ENCODE measurements at places on chromosomes 4 and X.

- no peak for DNase-seq
These were observed 325.2 kb downstream of the MAPK10 start for GRCh38 chr4:86034616-86035015.

DNA sequence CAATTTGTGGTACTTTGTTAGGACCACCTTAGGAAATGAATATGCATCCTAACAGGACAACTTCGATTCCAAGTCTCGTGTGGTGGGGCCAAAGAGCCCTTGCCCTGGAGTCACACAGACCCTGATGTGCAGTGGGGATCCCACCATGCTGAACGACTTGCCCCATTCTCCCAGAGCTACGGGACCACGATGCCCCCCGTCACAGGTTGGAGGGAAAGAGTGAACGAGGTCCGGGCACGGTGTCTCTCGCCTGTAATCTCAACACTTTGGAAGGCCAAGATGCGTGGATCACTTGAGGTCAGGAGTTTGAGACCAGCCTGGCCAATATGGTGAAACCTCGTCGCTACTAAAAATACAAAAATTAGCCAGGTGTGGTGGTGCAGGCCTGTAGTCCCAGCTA, 14.4 kb upstream of the MSX1 start:
- no peak for DNase-seq

- DNase-seq = no peak
These were observed 69.0 kb upstream of the ETNPPL start for GRCh38 chr4:108831886-108832285.

- DNase-seq = no peak
These were observed 195.7 kb downstream of the GPAT3 start for GRCh38 chr4:83731609-83732008.

- no peak for DNase-seq
These were observed 14.6 kb upstream of the KIAA0232 start for GRCh38 chr4:6767748-6768538.

- no peak for DNase-seq
These were observed 136.4 kb upstream of the QRFPR start for GRCh38 chr4:121517241-121517640.

DNA sequence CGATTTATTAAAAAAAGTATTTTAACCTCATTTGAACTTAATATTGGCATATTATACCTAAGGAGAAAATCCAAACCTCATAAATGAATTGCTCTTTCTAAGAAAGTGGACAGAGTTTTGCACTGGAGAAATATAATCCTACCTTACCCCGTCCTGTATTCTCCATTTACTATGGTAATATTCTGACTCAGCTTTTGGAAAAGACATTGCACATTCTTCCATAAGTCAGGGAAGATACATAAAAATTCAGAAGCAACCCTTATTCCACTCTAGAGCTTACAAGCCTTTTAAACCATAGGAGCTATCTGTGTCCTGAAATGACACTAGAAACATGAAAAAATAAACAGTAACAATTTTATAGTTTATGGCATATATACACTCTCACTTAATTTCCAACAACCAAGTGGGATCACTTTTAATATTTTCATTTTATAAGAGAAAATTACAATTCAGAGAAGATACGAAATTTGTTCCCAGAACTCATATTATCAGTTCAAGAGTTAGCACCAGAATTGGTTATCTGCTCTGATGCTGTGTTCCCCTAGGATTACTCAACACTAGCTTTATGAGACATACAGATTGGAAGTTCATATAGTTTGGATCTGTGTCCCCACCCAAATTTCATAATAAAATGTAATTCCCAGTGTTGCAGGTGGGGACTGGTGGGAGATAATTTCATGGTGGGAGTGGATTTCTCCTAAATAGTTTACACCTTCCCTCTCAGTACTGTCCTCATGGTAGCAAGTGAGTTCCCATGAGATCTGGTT, 359.4 kb downstream of the ARAP2 start:
- no peak for DNase-seq

GRCh38 chr4:16384576-16384975, 158.3 kb upstream of the TAPT1 start:
- no peak for DNase-seq

DNA sequence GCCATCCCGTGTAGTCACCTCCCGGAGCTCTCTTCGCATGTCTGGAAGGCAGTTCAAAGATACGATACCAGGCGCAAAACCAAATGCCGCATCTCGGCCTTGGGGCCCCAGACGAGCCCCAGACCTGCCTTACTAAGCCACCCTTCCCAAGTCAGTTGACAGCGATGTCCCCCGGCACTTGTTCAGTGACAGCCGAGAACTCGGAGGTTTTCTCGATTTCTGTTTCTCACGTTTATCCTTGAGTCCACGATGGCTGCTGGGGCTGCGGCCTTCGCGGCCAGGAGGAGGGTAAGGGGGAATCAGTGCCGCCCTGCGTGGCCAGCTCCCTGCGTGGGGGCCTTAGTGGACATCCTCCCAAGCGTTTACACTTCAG, 7.3 kb downstream of the MAEA start:
- DNase-seq = no peak

DNA sequence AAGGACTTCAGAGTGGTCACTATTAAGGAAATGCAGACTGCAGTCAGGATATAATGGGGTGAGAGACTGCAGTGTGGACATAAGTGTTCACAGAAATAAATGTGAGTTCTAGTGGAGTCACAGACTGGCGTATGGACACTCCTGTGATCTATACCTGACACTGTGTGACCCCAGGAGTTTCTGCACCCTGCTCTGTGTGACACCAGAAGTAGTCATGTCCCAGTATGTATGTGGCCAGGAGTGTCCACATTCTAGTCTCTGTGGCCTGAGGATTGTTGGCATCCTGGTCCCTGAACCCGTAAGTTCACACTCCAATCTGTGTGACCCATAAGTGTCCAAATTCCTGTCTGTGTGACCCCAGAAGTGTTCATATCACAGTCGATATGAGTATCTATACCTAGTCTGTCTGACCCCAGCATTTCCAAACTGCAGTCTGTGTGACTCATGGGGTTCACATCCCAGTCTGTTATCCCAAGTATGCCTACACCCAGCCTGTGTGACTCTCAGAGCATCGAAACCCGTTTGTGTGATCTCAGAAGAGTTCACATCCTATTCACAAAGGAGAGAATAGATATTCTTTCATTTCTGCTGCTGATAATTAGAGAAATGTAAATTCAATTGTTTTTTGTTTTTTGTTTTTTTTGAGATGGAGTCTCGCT, 16.3 kb downstream of the WDR13 start:
- no peak for DNase-seq

DNA sequence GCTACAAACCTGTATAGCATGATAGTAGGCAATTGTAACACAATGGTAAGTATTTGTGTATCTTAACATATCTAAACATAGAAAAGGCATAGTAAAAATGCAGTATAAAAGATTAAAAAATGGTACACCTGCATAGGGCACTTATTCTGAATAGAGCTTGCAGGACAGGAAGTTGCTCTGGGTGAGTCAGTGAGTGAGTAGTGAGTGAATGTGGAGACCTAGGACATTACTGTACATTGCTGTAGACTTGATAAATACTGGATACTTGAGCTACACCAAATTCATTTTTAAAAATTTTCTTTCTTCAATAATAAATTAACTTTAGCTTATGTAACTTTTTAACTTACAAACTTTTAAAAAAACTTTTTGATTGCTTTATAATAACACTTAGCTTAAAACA, 68.2 kb upstream of the MAML3 start:
- no peak for DNase-seq

GRCh38 chrX:118577041-118577440, 81.4 kb downstream of the DOCK11 start:
- no peak for DNase-seq

GRCh38 chr4:154126276-154126675, 337.4 kb upstream of the SFRP2 start:
- no peak for DNase-seq

GRCh38 chr4:14035076-14035475, 407.6 kb upstream of the BOD1L1 start:
- no peak for DNase-seq

DNA sequence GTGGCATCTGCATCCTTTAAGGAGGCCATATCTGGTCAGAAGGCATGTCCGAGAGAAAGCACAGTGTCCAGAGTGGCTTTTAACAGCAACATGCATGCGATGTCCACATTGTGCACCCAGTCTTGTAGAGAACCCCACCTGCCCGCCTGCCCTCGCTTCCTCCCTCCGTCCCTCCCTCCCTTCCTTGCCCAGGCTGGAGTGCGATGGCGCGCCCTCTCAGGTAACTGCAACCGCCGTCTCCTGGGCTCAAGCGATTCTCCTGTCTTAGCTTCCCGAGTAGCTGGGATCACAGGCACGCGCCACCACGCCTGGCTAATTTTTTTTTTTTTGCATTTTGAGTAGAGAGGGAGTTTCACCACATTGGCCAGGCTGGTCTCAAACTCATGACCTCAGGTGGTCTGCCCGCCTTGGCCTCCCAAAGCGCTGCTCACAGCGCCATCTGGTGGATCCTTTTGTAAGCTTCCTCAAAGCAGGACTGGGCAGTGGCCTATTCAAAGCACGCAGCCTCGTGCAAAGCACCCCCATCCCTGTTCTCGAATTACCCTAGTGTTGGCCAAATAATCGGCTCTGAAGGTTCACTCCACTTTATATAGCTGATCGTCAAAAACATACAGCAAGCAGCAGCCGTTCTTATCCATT, 15.0 kb downstream of the BRCC3 start:
- no peak for DNase-seq

- no peak for DNase-seq
These were observed 1465.7 kb upstream of the DIAPH2 start for GRCh38 chrX:95218976-95219375.

- DNase-seq = no peak
These were observed 36.8 kb upstream of the BANK1 start for GRCh38 chr4:101753721-101754120.

DNA sequence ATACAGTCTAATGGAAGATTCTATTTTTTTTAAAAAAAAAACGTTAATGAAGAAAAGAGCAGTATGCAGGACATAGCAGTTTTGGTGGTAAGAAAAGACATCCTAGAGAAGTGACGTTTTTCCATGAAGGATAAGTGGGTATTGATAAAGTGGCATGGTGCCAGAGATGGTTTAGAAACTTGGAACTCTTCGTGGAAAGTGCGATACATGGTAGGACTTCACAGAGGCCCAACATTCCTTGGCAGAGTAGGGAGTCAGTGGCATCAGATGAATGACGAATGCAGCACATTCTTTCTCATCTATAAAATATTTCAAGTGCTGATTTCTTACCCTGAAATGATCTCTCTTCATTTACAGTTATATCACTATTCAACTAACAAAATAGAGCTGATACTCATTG, 298.7 kb downstream of the CCSER1 start:
- DNase-seq = no peak

- peak; percentile 31 for DNase-seq
These were observed 32.3 kb downstream of the MED28 start for GRCh38 chr4:17646693-17647092.

DNA sequence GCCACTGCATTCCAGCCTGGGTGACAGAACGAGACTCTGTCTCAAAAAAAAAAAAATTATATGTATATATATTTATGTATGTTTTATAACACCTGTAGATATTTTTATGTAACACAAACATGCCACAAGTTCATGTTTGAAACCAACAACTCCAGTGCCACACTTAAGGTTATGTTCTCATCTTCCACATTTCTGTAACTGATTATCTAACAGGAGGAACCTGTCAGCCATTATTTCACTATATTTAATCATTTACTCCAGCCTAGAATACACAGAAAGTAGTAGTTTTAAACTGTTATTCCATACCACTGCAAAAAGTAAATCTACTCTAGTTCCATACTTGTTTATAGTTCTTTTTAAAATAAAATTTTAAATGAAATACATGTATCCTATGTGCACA, 32.3 kb downstream of the MCUB start:
- DNase-seq = no peak

- DNase-seq = no peak
These were observed 62.1 kb upstream of the ANTXR2 start for GRCh38 chr4:80134936-80135701.

DNA sequence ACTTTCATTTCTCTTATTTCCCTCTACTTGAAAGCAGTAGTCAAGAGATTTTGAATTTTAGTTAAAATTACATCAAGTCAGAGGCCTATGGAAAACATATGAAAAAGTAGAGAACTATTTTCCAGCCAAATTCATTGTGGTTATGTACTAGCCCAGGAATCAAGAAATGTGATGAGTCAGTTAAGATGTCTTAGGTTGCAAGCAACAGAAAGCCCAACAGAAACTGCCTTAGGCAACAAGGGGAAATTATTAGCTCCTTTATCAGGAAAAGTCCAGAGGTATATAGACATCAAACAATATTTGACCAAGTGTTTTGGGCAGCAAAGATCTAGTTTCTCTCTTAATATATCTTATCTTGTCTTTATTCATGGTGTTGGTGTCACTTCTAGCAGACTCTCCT, 37.8 kb upstream of the FRMD7 start:
- no peak for DNase-seq

GRCh38 chr4:41746025-41746439, 2.5 kb downstream of the PHOX2B start:
- no peak for DNase-seq

GRCh38 chr4:149398993-149399392, 416.6 kb downstream of the IQCM start:
- no peak for DNase-seq

- no peak for DNase-seq
These were observed 364.5 kb downstream of the MID1IP1 start for GRCh38 chrX:39165773-39166172.

DNA sequence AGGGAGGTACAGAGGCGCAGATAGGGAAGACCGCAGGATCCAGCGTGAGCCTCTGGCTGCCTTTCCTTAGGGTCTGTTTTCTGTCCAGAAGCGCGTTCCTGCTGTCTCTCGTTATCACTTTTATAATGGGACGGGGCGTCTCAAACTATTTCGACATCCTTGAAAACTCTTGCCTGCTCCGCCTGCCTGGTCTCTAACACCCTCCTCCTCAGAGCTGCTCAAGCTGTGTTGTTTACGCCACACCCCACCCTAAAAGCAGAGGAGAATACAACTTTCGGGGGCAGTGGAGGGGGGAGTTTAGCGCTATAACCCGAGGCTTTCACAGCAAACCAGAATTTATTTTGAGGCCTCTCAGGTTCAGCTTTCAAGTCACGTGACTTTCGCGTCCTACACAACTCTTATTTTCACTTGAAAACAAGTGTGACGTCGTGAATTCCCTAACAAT, 646 bp upstream of the FAM3A start:
- peak; percentile 62 for DNase-seq

- no peak for DNase-seq
These were observed 72.4 kb downstream of the PRDM5 start for GRCh38 chr4:120850018-120850599.

DNA sequence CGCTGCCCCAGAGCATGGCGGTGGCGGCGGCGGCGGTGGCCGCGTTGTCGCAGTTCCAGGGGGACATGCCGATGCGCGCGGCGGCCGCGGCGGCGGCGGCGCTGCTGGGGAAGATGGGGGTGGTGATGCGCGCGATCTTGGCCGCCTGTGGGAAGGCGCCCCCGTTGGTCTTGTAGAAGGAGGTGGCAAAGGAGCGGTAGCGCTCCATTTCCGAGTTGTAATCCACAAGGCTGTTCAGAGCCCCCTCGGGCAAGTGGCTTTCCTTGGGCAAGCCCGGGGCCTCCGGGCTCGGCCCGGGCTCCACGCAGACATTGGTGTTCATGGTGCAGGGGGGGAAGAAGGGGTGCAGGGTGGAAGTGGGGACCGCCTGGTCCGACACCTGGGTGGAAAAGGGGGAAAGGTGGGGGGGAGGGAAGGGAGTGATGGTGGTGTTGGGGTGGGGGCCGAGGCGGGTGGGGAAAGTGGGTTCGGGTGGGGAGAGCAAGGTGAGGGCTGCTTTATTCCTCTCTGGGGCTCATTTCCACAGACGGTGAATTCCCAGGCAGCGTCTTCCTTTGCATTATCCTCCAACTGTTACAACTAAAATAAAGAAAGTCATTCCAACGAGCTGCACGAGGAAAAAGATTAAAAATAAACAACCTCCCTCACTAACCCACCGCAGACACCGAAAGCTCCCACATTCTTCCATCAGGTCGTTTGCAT, 3.1 kb downstream of the CXXC4 start:
- no peak for DNase-seq

All from mucosa of gallbladder (tissue), 1 donor.